CD4-positive, alpha-beta memory T cell (primary cell): ENCODE measurements at places on chromosomes 13 and 19. TPM values are rescaled to one million over a fixed set of nuclear protein-coding genes. Genes with fewer than 3 reads are reported as not detected.

- no peaks in the 10 kb centered on the region for H3K36me3 ChIP-seq
- no peaks in the 10 kb centered on the region for H3K4me1 ChIP-seq
- H3K27ac ChIP-seq, result no peak overlapping the region
- no peak for DNase-seq
- H3K27me3 ChIP-seq, result no peaks in the 10 kb centered on the region
Observed at GRCh38 chr13:70390968-70391367, 282.7 kb upstream of the KLHL1 start.

DNA sequence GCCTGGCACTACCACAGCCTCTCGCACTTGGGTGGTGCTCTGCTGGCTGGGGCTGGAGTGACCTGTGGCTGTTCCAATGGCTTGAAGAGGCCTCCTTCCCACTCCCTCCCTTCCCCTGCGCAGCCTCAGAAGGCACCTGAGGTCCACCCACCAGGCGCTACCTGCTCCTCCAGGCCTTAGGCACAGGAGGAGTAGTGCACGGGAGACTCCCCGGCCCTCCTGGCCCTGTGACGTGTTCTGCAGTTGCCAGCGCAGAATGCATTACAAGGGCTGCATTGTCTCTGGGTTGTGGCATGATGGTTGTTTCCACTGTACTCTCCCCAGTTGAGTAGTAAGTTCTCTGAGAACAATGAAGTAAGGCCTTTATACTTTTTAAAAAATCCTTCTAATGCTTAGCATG lies 128.6 kb downstream of the TEX29 start:
- no peaks in the 10 kb centered on the region for H3K36me3 ChIP-seq
- H3K27me3 ChIP-seq, result peaks cover 4% of the 10 kb centered on the region
- H3K4me1 ChIP-seq, result no peaks in the 10 kb centered on the region

DNA sequence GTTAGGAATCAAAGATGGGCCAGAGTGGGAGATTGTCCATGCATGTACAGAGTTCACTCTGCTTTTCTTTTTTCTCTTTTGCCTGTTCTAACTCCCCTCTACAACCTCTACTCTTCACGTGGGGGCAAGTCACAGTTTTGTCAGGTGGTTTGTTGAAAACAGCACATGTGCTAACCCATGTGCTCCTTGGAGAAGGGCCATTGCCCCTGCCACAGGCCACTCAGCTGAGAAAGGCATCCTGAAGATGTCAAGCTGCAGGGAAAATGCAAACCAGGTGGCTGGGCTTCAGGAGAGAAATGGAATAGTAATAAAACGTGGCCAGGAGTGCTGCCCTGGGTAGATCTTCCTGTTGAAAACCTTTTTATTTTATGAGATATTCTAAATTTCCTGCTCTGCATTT lies 35.3 kb upstream of the SLC10A2 start:
- no peak for DNase-seq
- no peaks in the 10 kb centered on the region for H3K36me3 ChIP-seq
- H3K27me3 ChIP-seq, result no peaks in the 10 kb centered on the region
- H3K4me3 ChIP-seq, result no peak overlapping the region
- H3K4me1 ChIP-seq, result no peaks in the 10 kb centered on the region
- H3K27ac ChIP-seq, result no peak overlapping the region

DNA sequence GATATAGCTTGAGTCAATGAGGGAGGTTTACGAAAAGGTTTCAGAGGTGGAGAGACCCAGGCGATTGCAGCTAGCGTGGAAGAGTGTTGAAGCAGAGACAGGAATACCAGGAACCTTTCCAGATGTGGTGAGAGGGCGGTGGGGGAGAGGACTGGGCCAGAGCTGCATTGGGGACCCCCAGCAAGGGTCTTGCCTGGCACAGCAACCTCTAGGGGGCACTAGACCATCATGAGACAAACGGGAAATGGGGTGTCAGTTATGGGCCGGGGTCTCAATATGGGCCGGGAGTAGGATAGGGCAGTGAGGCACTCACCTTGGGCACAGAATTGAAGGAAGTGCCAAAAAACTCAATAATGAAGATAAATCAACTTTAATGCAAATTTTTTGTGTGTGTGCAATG lies 2.1 kb upstream of the LRP3 start:
- DNase-seq, result no peak
- H3K4me3 ChIP-seq, result no peak overlapping the region
- H3K36me3 ChIP-seq, result no peaks in the 10 kb centered on the region

DNA sequence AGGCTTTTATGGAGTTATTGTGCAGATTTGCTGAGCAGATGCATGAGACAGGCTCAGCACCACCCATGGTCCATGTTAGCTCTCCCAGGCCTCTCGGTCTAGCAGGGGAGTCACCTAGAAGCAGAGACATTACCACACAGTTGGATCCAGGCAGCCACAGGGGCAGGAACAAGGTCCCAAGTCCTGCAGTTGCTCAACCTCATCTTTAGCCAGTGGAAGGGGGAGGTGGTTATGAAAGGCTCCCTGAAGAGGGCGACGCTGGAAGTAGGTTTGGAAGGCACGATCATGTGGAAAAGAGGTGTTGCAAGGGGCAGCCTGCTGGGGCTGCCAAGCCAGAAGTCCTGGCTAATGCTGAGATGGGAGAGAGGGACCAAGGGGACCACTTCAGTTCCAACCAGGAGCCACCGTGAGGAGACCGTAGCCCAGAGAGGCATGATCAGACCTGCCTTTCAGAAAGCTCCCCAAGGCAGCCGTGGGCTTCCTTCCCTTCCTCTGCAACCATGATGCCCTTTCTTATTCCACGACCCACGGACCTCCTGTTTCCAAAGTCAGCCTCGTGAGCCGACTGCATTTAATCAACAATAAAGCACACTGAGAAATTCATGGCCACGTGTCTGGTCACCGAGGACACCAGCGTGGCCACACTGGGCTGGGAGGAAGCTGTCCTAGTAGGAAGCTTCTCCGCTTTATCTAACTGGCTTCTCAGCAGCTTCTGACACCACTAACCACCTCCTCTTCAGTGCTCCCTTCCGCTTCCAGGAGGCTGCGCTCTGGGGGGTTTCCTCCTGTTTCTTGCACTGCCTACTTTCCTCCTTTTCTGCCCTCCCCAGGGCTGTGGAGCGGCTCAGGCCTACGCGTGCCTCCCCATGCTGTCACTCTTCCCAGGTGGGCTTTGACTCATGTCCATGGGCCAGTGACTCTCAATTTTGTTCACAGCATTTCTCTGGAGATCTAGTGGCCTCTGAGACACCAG lies 2.6 kb downstream of the AP1M1 start:
- H3K36me3 ChIP-seq, result peaks cover 21% of the 10 kb centered on the region
- H3K4me1 ChIP-seq, result peaks cover 27% of the 10 kb centered on the region
- DNase-seq, result no peak
- H3K27me3 ChIP-seq, result no peaks in the 10 kb centered on the region
- no peak overlapping the region for H3K4me3 ChIP-seq

KCNRG gene
- polyA plus RNA-seq, result not detected
